ENCODE measurements at places on chromosomes 1 and 21.

- DNase-seq = no peak
Observed at GRCh38 chr1:50633465-50633864, 210.2 kb upstream of the DMRTA2 start.

- no peak for DNase-seq
Observed at GRCh38 chr1:212583643-212584042, 24.9 kb upstream of the ATF3 start.

DNA sequence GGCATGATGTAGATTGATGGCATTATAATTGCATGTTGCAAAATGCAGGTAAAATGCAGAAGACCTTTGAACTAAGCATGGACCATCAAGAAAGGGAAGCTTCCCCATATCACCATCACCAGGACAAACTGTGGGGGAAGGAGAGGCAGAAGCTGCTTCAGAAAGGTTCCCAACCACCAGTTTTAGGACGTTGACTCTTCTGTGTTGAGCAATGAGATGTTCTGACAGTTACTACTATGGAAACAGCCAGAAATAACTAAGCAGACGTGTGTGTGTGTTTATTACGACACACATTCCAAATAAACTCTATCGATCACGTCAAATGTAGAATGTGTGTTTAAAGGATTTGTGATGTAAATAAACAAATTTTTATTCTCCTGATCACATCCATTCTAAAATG is 110.2 kb upstream of the PLD5 start:
- no peak for DNase-seq

GRCh38 chr1:93078638-93078985 is 471 bp upstream of the MTF2 start:
- no peak for DNase-seq

- DNase-seq = no peak
Observed at GRCh38 chr1:119086830-119087229, 53.6 kb downstream of the WARS2 start.

DNA sequence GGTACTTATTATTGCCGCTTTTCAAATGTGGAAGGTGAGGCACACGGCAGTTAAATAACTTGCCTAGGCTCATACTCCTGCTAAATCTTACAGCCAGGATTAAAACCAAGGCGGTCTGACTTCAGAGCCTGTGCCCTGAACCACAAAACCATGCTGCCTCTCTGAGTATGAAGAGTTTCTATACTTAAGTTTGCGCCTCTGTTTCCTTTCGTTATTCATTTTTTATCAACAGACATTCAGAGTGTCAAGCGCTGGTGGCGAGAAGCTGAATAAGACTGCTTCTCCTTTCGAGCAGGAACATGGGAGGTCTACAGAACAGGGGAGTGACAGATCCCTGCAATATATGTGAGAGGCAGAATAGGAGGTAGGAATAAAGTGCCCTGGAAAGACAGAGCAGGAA is 96.0 kb upstream of the DUSP10 start:
- DNase-seq = no peak

- no peak for DNase-seq
Observed at GRCh38 chr21:42403611-42404231, at the start of gene UBASH3A. Gene UBASH3A (plus strand): TSS chr21:42403902. CDS start chr21:42403946, 44 bp downstream.

- no peak for DNase-seq
Observed at GRCh38 chr1:223716302-223716862, 4.0 kb downstream of the CAPN2 start.

DNA sequence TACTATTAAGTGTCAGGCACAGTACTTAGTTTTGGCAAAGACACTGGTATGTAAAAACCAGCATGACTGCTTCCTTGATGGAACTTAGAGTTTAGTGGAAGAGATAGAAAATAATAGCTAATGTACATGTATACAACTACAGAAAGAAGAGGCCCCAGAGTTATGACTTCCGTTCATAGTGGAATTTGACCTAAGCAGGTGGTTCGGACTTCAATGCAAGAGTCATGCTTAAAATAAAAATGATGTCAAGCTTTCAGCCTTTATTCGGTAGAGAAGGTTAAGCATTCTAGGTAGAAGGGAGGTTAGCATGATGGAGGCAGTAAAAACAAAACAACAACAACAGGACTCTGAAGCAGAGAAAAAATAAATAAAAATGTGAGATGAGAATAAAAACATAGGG is 165.9 kb downstream of the KCNT2 start:
- no peak for DNase-seq

DNA sequence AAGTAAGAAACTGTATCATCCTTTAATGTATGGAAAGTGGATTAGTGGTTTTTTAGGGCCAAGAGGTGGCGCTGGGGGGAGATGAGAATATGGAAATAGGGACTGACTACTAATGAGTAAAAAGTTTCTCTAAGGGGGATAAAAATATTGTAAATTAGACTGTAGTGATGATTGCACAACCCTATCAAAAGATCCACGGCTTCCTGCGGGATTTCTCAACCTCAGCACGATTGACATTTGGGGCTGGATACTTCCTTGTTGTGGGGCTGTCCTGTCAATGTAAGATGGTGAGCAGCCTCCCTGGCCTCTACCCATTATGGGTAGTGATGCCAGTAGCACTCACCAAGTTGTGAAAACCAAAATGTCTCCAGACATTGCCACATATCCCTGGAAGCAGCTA is 36.0 kb upstream of the PRDM2 start:
- no peak for DNase-seq

- DNase-seq = no peak
Observed at GRCh38 chr1:30730346-30731108, 7.1 kb upstream of the MATN1 start.

GRCh38 chr1:20158358-20159070 is 19.4 kb downstream of the PLA2G2F start:
- no peak for DNase-seq

DNA sequence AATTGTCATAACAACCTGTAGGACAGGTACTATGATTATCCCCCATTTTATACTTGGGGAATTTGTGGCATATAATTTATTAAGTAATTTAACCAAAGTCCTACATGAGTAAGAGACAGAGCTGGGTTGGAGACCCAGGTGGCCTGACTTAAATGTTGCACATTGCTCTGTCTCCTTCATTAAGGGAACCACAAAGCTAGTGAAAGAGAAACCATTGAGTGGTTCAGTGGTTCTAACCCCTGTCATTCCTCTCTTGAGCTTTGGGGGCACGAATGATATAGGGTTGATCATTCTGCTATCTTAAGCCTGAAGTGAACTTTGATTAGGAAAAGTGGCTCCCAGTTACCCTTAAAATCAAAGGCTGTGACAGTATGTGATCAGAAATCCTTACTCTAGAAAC is 5.3 kb upstream of the MAP3K7CL start:
- no peak for DNase-seq

GRCh38 chr1:151708891-151709290 is 7.7 kb downstream of the CELF3 start:
- DNase-seq = no peak

- no peak for DNase-seq
Observed at GRCh38 chr1:214454569-214455396, 96.6 kb downstream of the PTPN14 start.

DNA sequence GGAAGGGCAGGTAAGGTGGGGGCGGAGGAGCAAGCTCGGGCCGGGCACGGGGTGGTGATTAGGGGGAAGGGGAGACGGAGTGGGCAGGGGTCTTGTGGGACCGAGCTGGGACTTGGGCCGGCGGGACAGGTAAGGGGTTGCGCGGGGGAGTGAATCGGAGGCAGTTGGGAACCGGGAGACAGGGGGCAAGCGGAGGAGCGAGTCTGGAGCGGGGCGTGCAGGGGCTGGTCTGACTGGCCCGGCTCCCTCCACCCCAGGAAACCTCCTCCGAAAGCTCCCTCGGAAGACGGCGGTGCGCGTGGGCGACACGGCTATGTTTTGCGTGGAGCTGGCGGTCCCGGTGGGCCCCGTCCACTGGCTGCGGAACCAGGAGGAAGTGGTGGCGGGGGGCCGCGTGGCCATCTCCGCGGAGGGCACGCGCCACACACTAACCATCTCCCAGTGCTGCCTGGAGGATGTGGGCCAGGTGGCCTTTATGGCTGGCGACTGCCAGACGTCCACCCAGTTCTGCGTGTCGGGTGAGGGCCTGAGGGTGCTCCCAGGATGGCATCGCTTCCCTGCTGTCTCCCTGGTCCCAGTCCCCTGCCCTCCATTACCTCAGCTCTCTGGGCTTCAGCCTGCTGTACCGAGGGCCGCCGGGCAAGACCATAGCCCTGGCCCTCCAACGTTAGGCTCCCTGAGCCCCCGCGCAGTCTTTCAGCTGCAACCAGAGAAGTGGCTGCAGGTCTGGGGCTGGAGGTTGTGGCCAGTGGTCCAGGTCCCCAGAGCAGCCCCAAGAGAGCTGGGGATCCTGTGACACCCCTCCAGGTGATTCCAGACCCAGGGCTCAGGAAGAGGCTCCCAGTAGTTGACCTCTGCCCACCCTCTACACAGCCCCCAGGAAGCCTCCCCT is 6.3 kb downstream of the OBSCN start:
- no peak for DNase-seq

DNA sequence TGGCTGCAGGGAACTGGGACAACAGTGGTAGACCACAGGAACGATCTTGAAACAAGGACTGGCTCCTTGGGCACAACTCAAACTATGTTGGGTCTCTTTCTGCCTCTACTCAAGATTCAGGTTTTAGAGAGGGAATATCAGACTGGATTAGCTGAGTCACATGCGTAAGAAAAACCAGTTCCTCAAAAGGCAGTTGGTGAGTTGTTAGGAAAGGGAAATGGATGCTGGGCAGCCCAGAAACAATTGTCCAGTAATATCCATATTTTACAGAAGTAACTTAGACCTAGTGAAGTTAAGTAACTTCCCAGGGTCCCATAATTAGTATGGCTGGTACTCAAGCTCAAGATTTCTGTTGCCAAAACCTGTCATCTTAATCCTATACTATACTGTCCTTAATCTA is 27.0 kb upstream of the TMEM39B start:
- no peak for DNase-seq

DNA sequence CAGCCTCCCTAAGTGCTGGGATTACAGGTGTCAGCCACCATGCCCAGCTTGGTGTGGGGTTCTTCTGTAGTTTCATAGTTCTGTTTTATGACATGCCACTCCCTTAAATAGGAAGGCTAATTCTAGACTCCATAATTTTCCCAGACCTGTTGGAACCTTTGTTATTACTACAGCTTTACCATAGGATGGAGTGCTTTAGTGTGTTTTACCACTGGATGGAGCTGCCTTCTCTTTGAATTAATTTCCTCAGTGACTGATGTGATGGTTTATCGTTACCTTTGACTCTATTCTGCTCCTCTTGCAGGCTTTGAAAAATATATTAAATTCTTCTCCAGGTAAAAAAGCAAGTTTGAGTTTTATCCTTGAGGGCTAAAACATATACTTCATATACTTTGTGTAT is 84.6 kb upstream of the NEK7 start:
- DNase-seq = no peak

- DNase-seq = no peak
Observed at GRCh38 chr1:200153277-200154055, 126.0 kb downstream of the NR5A2 start.

All from AG04449 (cell line).